ENCODE measurements at places on chromosomes 11 and 22.

GRCh38 chr11:19374151-19374569 lies 133.4 kb upstream of the E2F8 start:
- no peak for DNase-seq

GRCh38 chr22:24106385-24107381 lies 74.6 kb upstream of the SUSD2 start:
- no peak for DNase-seq

DNA sequence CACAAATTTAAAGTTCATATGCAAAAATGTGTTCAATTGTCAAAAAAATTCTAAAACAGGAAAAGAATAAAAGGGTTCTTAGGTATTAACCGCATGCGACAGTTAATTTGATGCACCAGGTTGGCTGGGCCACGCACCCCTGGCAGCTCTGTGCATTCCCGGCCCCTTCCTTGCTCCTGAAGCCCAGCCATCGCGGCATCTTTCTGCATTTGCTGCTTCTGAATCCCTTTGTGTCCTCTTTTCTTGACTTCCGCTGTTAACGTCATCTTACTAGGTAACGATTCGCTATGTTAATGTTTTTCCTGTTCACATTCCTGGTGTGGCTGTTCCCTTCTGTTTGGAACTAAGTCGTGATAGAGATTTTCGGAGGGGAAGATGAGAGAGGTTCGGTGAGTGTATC lies 7.9 kb upstream of the KLHDC7B start:
- DNase-seq = no peak

GRCh38 chr11:1237128-1237580 lies 14.3 kb downstream of the MUC5B start:
- DNase-seq = no peak

DNA sequence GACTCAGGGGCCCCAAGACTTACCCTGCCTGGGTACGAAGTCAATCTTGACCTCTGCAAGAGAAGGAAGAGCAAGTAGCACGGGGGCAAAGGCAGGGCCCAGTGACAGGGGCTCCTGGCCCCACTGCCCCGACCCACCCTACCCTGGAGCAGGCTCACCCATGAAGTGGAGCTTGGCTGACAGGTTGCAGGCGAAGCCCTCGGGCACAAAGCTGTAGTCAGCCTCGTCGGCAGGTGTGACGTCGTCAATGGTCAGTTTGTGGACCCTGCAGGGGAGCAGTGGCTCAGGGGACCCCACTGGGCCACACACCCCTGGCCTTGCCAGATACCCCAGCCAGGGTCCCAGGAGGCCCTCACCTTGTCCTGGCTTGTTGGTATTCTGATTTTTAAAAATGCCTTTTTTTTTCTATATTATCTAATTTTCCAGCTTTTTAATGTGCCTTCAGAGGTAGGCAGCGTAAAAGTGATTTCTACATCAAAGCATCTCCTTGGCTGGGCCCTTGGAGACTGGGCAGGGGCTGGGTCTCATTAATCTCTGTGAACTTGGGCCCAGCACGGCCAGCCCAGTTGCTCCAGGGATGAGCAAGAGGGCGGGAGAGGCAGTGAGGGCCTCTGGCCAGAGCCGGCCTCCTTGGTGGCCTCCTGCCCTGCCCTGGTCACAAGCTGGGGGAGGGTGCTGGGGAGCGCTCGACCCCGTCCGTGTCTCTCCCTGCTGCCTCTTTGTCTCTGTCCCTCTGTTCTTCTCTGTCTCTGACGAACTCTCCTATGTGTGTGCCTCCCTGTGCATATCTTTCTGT lies 11.3 kb downstream of the MYBPC3 start:
- DNase-seq = no peak

- DNase-seq = no peak
These were observed 1.3 kb downstream of the STX3 start for GRCh38 chr11:59756558-59756840.

- peak; percentile 45 for DNase-seq
These were observed 65.2 kb upstream of the CECR2 start for GRCh38 chr22:17303840-17304779.

GRCh38 chr11:128399251-128400121 lies 187.9 kb downstream of the ETS1 start:
- DNase-seq = no peak

- no peak for DNase-seq
These were observed 2.2 kb downstream of the ME3 start for GRCh38 chr11:86670181-86670580.

DNA sequence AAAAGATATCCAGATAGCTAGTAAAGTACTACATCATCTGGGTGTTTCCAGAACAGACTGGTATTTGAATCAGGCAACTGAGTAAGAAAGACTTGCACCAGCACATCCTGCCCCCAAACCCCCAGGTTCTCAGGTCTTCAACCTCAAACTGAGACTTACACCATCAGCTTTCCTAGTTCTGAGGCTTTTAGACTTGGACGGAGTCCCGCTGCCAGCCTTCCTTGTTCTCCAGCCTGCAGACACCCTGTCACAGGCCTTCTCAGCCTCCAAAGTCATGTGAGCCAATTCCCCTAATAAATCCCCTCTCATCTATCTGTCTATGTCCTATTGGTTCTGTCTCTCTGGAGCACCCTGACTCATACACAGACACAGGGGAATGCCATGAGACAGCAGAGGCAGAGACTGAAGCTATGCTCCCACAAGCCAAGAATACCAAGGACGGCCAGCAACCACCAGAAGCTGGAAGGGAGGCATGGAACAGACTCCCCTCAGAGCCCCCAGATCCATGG lies 10.9 kb downstream of the SMCO4 start:
- DNase-seq = no peak

- no peak for DNase-seq
These were observed 4.0 kb downstream of the MS4A5 start for GRCh38 chr11:60433401-60433800.

DNA sequence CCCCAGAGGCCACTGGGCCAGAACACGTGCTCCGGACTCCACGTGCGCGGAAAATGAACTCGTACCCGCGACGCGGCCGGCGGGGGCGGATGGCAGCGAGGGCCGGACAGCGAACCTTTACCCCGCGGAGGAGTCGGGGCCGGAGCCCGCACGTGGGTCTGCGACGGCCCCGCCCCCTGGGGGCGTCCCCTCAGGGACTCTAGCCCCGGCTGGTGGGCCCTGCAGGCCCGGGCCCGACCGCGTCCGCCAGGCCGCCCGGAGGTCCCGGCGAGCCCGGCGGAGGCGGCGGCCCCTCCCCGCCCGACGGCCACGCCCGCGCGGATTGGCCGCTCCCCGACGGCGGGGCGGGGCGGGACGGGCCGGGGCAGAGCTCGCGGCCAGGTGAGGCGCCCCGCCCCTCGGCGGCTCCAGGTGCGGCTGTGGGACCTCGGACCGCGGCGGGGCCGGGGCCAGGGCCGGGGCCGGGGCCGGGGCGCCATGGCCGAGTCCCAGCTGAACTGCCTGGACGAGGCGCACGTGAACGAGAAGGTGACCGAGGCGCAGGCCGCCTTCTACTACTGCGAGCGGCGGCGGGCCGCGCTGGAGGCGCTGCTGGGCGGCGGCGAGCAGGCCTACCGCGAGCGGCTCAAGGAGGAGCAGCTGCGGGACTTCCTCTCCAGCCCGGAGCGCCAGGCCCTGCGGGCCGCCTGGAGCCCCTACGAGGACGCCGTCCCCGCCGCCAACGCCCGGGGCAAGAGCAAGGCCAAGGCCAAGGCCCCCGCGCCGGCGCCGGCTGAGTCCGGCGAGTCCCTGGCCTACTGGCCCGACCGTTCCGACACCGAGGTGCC lies at the start of gene FAM83F:
TSS of gene FAM83F (plus strand) at position 389 of the 827 bp plus-strand sequence. CDS start at position 478, 89 bp downstream.
- DNase-seq = no peak

DNA sequence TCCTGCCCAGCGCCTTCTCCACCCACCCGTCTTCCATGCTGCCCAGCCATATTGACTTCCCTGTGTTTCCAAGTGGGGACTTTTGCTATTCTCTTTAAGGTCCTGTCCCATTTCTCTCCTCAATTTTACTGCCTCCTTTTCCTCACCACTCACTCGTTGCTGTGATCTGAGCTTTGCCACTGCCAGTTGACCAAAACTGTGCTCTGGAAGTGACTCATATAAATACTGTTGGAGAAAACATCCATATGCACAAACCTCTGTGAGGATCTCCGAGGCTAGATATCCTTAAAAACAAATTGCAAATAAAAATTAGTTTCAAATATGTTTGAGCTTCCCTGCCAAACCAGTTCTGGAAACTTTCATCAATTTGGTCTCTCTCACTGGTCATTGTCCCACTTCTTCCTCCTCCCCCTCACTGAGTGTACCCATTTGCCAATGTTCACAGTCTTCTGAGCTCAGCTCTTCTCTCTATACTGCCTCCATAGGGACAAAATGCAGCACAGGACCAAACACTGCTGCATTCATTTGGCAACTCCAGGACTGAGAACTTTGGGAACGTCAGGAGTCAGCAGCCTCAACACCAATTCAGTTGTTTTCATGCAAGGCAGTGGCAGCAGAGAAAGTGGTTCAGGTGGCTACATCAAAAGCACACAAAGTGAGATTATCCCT lies 34.0 kb upstream of the MMP13 start:
- no peak for DNase-seq

GRCh38 chr11:29293825-29294224 lies 723.0 kb downstream of the KCNA4 start:
- DNase-seq = no peak

DNA sequence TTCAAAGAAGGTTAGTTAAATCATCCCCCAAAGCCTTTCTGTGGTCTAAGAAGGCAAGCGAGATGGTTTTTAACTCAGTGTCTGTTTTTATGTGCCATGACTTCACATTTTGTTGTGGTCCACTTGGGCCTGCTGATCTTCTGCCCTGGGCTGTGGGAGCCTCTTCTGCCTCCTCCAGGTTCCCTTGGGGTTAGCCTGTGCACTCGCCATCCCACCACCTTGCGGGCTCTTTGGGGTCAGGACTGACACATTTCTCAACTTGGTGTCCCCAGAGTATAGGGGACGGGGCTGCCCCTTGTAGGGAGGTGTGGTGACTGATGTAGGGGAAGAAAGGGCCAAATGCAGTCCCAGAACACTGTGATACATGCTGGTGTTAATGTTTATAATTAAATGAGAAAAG lies 207.0 kb downstream of the TBC1D22A start:
- peak; percentile 75 for DNase-seq

DNA sequence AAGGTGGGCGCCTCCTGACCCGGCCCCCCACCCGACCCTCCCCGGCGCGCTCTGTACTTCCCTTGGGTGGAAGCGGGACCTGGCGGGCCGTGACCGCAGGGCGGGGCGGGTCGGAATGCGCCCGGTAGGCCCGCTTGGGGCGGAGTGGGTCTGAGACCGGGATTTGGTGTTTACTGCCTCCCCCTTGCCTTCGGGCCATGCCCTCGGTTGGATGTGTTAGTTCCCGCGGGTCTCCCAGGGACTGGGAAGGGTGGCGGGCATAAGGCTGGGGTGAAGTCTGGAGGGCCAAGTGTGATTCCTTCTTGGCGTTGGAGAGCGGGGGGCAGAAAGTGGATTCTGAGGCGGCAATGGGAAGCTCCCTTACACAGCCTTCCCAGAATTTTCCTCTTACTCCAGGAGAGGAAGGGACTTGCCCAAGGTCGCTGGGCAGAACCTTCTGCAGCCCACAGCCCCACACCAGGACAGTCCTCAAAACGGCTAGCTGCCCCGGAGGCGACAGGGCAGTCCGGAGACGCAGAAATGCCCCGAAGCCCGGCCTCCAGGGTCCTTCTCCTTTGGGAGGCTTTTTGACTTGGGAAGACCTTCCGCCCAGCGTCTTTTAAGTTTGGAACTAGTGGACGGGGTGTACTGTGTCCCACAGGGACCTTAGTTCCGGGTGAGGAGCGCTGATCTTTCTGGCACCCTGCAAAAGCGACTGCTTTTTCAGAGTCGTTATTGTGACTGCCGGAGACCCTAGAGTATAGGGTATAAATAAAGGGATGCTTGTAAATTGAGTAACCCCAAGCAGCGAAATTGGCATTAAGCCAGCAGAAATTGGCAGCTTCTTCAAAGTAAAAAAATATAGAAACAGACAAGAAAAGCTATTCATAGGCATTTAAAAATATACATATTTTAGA lies 647 bp downstream of the SWAP70 start:
- no peak for DNase-seq

DNA sequence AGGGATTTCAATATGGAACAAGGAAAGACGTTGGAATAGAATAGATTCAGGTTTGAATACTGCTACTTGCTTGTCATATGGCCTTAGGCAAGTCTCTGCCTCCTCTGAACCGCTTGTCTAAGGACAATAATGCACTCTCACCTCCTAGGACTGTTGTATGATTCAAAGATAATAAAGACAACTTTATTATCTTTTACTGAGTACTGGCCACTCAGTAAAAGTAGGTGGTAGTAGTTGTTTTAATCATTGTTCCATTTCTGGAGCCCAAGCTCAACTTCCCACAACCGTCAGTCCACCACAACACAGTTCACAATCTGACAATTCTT lies 134.2 kb downstream of the ME3 start:
- DNase-seq = no peak

- DNase-seq = no peak
These were observed 292.5 kb downstream of the TMEM135 start for GRCh38 chr11:87330187-87330601.

DNA sequence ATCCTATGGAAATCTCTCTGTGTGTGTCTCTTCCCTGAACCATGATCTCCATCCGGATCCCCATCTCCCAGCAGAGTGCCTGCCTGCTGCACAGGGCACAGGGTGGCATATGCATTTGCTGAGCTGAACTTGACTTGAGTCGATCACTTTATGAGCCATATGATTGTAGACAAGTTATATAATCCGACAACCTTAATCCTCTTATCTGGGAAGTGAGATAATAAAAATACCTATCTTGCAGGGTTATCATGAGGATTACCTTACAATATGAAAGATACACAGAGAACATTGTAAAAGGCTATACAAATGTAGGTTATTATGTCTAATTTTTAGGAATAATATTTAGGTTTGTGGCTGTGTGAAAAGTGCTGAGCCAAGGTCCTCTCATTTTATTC lies 124.5 kb downstream of the ST3GAL4 start:
- no peak for DNase-seq

GRCh38 chr11:61333550-61334433 lies 764 bp downstream of the TKFC start:
- DNase-seq = no peak

- no peak for DNase-seq
These were observed 1.9 kb downstream of the ZFTA start for GRCh38 chr11:63766531-63767235.

- DNase-seq = no peak
These were observed 34.1 kb downstream of the NUP50 start for GRCh38 chr22:45197606-45198462.

DNA sequence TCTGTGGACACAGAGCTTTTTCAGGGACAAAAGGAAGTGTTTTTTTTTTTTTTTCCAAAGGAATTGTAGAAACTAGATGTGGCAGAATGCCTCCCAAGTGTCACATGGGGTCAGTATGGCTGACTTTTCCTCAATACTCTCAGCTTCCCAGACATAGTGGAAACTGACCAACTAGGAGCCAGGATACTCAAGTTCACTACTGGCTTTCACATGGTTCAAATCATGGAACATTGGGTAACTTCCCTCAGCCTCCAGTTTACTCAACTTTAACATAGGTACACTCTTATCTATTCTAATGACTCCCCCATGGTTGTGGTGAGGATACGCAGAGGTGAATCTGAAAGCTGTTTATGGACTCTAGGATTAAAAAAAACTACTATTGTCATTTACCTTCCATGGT lies 1.4 kb downstream of the SLC5A1 start:
- DNase-seq = no peak

DNA sequence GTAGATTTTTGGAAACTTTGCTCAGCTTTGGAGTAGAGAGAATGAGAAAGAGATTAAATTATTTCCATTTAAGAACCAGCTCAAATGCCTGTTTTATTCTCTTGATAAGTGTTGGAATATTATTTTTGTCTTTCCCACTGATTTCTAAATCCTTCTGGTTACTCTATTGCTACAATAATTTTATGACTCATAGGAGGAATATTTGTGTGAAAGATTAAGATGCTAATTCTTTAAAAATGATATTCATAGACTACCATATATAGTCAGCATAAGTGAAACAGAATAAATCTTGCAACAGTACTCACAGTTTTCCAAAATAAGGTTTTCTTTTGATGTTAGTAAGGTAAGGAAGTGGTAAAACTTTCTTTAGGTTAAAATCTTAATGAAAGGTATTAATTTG lies 60.9 kb downstream of the YAP1 start:
- DNase-seq = no peak

Data from stimulated activated CD8-positive, alpha-beta memory T cell treated with anti-CD3 and anti-CD28 coated beads, Interleukin-15, amount 100 ng/mL, for 48 hours (primary cell).